Activated CD4-positive, alpha-beta T cell treated with anti-CD3 and anti-CD28 coated beads, Interleukin-2, Interleukin-6, amounts not matched to agents 100 ng/mL and 50 ng/mL, durations not matched to agents 16 hours and 8 hours (primary cell): ENCODE measurements at places on chromosomes 1 and 21.

GRCh38 chr21:39597595-39597994 lies 15.1 kb upstream of the B3GALT5 start:
- no peak for DNase-seq

DNA sequence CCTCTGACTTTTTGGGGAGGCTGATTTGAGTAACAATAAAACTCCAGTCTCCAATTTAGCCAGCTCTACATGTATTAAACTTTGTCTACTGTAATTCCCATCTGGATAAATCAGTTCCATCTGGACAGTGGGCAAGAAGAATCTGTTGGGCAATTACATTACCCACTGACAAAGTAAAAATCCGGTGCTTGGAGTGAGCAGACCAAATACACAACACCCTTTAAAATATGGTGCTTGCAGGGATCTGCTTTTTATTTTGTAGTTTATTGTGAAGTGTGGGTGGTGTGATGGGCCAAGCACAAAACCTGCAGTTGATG lies 8.9 kb upstream of the CD55 start:
- DNase-seq: no peak

- no peak for DNase-seq
Measured at GRCh38 chr1:168833362-168833761, 104.4 kb upstream of the DPT start.

GRCh38 chr1:62389531-62389930 lies 47.3 kb upstream of the USP1 start:
- no peak for DNase-seq

DNA sequence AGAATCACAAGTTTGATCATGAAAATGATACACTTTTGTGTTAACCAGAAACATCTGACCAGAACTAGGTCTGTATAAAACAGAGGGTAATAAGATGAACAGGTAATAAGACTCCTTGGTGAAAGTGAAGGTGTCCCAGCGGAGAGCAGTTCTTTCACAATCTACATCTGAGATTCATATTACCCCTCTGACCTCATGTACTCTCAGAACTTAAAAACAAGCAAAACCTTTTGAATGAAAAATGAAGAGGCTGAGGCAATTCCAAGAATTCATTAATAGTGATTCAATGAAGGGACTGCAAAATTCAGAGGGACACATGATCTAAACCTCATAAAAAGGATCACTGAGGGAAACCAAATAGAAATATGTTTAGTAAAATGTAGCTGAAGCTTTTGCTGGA lies 10.9 kb upstream of the MPZL1 start:
- DNase-seq: no peak

DNA sequence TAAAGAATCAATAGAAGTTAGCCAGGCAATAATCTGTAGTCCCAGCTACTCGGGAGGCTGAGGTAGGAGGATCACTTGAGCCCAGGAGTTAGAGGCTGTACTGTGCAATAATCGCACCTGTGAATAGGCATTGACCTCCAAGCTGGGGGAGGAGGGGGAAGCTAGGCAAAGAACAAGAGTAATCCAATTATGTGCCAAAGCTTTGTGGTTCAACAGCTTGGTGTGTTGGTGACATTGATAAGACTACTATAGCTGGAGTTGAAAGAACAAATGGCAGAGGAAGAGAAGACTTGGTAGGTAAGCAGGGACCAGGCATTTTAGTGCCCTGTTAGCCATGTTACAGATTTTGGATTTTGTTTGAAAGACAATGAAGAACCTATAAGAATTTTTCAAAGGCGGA lies 2.1 kb upstream of the TMCO2 start:
- DNase-seq: no peak

GRCh38 chr1:68293122-68293521 lies 60.8 kb upstream of the WLS start:
- DNase-seq: no peak

GRCh38 chr21:33261635-33262034 lies 4.5 kb upstream of the IL10RB start:
- peak; percentile 39 for DNase-seq

DNA sequence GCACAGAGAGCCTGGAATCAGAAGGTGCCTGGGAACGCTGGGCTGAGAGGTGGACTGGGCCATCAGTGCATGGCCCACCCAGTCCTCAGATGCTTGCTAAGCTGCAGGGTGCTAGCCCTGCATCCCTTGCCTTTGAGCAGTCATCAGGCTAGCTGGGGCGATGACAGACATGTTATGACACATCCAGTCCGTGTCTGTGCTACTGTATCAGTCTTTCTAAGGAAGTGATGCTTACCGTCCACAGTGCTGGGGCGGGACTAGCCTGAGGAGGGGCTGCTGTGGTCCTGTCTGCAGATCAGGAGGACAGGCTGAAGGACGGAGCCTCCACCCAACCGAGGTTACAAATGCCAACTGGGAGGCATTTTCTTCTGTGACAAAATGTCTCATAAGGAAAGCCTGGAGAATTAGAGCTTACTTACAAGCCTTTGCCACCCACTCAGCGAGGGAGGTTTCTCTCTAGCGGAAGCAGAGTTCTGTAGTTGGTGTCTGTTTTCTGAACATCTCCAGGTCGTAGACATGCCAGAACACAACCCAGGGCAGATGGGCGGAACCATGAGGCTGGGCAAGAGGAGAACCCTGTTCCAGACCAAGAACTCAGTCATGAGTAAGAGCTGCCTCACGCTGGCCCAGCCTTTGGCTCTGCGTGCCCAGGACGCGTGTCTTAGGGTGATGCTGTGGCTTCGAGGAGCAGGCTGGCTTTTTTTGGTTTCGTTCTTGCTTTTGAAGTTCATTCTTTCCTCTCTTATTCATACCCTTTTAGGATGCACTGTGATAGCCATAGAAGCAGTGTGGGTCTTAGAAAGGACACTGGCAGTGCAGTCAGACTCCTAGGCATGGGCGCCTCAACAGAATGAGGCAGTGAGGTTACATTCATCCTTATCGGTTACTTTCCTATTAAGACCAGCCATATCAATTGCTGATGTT lies 14.3 kb downstream of the SLFNL1 start:
- no peak for DNase-seq

DNA sequence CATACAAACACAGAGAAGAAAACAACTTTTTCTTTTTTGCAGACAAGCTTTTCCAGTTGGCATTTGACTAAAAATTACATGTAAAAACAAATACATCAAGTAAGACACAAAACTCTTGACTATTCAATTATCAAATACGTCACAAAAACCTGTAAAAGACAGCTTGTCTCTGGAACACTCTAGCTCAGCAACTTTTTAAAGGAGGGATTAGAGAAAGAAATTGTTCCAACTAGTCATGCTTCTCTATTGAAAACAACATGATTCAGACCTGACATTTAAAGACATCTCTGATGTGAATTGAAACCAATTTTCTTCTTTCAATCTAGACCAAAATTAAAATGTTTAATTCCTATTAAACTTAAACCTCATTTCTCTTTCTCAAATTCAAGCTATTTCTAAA lies 30.3 kb downstream of the SMYD3 start:
- peak; percentile 12 for DNase-seq

- DNase-seq: peak; percentile 28
Measured at GRCh38 chr1:200437556-200438203, 27.8 kb upstream of the ZNF281 start.

GRCh38 chr1:220921971-220922635 lies 42.9 kb downstream of the HLX start:
- no peak for DNase-seq

- DNase-seq: no peak
Measured at GRCh38 chr1:157562515-157562914, 10.2 kb upstream of the FCRL5 start.

- DNase-seq: peak; percentile 80
Measured at GRCh38 chr1:204494281-204495077, at the start of gene PIK3C2B. Gene PIK3C2B (minus strand): TSS chr1:204494805. CDS start chr1:204469802, 25,003 bp downstream.

DNA sequence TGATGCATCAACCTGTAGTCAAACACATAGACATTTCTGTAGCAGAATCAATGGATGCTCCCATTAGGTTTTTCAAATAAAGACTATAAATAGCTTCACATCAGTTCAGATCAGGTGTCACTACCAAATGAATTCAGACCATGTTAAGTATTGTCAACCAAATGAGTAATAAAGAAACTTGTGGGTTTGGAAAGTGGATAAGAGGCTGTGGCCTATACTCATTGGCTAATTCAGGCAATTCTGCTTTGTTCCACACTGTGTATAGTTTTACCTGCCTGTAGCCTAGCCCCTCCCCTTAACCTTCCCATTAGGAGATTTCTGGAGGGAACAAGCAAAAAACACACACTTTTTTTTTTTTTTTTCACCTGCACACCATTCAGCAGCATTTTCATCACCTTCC lies 321.2 kb downstream of the HLX start:
- DNase-seq: peak; percentile 33

GRCh38 chr1:153058826-153059784 lies 1.8 kb upstream of the SPRR2A start:
- DNase-seq: no peak

GRCh38 chr1:115595279-115596079 lies 46.3 kb upstream of the VANGL1 start:
- peak; percentile 70 for DNase-seq

GRCh38 chr1:185532856-185533255 lies 201.3 kb upstream of the HMCN1 start:
- no peak for DNase-seq
